ENCODE measurements at places on chromosomes 1 and 21.

DNA sequence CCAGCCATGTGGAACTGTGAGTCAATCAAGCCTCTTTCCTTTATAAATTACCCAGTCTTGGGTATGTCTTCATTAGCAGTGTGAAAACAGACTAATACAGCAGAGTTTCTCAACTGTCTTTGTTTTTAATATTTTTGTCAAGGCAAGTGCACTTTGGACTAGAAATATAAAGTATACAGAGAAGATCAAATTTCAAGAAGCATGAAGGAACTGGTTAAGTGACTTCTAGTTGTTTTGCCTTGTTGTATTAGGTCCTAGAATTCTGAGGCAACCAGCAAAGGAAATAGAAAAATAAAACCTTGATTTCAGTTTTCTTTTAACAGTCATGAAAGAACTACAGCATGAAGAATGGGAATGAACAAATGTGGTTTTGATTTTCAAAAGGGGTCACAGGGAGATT is 131.1 kb upstream of the PTGFR start:
- no peak for DNase-seq

DNA sequence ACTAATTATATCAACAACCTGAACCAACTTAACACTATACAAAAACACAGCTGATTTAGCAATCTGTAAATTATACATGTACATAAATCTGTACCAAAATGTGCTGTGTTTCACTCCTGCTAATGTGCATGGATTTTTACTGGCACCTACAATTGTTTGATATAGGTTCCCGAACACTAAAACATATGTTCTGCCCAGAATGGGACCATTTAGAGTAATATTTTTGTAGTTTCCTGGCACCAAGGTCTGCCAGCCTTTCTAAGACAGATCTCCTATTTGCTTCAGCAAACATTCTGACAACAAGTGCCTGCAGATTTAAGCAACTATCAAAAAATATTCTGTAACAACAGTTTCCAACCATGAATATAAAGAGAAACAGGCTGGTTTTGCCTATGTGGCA is 4.2 kb downstream of the KCNH1 start:
- DNase-seq, result no peak

DNA sequence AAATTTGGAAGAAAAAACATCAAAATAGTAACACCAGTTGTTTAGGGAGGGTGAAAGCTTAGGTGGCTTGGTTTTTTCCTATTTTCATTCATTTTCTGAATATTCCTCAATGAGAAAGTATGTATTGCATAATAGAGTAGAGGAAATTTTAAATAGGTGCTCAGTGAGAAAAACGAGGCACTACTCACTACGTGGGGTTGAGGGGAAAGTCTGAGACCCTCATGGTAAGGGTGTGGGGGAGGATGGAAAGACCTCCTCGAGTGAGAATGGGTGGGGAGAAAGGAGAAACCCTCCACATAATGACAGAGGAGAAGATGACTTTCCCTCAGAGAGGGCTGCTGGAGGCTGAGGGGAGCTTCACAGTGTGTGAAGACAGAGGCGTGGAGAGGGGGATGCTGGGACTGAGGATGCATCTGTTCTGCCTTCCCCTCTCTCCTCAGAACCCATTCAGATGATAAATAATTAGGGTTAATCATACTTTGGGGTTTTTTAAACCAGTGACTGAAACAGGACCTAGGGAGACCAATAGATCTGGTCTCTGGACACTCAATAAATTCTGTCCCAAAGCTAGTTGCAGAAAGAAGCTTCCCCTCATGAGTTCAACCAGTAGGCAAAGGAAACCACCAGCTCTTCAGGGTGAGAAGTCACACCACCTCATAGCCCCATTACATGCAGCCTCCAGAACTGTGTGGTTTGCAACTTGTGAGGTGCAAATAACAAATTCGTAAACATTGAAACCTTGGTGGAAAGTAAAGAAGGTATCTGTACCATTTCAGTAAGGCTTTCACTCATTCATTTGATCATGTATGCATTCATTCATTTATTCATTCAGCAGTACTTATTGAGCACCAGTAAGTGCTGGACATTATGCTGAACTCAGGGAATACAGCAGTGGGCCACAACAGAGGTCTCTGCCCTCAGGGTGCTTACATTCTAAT is 17.1 kb downstream of the SLAMF7 start:
- DNase-seq, result no peak

DNA sequence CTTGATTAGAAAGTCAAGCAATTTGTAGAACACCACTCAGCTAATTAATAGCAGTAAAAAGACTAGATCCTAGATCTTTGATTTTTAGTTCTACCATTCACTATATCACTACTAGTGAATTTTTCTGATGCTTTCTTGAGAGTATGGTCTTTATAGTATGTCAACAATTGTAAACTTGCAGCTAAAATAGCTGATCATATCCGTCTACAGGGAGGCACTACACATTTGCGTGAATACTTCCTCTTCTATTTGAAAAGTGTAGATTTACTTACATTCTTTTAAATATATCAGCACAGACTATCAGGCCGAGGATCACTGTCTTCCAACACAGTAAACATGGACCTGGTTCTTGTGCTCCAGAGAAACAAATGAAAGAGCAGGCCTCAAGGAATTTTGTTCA is 18.6 kb upstream of the PTPRC start:
- no peak for DNase-seq

- no peak for DNase-seq
These were observed 107.0 kb upstream of the IRF2BP2 start for GRCh38 chr1:234716908-234717375.
